ENCODE measurements at places on chromosomes 4 and X.

DNA sequence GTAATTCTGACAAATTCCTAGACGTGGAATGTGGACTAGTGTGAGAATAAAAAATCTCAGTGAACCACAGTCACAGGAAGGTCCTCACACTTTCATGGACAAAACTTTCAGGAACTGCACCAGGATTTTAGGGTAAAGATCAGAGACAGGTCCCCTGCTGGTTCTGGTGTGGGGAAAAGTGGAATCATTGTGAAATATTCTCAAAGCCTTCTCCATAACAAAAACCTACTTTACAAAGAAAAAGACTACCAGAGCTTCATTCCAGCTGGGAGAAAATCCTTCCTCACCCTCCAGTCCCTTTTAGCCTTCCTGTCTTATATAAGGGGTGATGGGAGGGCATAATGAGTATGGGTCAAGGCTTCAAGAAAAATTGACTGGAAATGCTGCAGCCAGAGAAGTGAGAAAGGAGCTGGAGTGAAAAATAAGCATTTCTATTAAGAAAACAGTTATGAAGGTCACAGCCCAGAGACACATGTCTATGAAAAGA, 325.8 kb downstream of the ARAP2 start:
- DNase-seq, result no peak

DNA sequence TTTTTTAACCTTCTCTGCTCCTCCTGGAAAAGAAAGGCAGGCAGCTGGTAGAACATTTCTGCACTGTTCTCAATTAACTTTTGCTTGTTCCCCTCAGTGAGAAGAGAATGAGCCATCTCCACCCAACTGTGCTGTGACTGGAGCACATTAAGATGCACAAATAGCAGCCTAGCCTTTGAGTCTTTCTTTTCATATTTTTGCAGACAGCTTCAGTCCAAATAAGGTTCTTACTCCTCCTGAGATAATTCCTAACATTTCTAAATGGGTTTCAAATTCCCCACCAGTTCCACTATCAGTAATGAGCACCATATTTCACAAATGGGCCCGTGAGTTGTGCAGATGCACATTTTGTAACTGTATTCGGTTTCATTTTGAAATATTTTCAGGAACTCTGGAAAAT, 118.6 kb downstream of the SPCS3 start:
- no peak for DNase-seq

GRCh38 chr4:103075435-103075893, 1.1 kb downstream of the SLC9B2 start:
- DNase-seq, result no peak

GRCh38 chrX:91435395-91435794, 756 bp downstream of the PABPC5 start:
- no peak for DNase-seq

DNA sequence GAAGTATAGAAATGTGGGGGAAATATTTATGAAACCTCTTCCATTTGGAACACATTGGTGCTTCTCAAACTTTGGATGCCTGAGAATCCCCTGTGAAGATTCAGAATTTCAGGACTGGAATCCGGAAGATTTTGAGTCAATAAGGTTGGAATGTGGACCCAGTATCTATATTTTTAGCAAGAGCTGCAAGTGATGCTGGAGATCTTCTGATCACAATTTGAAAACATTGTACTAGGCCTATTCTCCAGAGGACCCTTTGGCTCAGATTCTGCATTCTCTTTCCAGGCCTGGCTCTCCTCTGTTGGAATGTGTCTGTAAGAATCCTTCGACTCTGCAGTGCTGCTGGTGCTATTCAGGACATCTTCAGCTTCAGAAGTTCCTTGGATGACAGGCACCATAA, 2.4 kb upstream of the PKD2 start:
- no peak for DNase-seq

DNA sequence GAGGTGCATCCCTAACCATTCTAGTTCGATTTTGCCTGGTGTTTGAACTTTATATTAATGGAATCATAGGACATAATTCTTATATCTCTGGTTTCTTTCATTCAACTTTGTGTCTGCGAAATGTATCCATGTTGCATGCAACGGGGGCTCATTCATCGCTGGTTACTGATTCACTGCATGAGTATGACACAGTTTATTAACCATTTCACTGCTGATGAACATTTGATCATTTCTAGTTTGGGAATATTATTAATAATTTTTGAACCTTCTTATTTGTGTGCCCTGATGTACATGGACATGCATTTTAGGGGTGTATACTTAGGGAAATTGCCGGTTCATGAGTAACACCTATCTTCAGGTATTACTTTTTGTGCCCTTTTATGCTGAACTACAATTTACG, 5.1 kb upstream of the TMEM271 start:
- DNase-seq, result no peak

GRCh38 chrX:137031039-137031438, 2.8 kb downstream of the GPR101 start:
- DNase-seq, result no peak

DNA sequence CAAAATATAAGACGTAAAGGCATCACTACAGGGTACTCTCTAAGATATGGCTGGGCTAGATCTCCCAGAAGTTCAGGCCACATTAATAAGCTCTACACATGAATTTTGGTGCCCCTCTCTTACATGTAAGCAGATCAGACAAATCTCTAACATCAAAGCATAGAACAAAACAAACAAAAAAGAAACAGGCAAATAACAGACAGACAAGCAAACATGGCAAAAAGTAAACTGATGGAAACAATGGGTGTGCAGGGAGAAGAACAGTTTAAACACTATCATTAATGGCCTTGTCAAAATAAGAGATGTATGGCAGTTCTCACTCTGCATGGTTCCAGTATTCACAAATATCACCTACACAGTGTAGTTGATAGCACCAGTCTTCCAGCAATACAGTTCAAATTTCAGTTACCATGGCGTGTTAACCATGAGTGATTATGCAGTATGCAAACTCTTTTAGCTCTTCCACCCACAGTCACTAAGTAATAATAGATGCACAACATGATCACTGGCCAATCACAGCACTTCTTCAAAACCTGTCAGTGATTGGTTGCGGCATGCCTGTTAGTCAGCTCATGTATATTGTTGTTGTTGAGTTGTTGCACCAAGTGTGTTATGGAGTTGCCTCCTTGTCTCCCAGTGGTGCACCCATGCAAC, 110.7 kb upstream of the TLR3 start:
- DNase-seq, result no peak

- DNase-seq, result no peak
These were observed 236.7 kb downstream of the FRAS1 start for GRCh38 chr4:78293821-78294301.

DNA sequence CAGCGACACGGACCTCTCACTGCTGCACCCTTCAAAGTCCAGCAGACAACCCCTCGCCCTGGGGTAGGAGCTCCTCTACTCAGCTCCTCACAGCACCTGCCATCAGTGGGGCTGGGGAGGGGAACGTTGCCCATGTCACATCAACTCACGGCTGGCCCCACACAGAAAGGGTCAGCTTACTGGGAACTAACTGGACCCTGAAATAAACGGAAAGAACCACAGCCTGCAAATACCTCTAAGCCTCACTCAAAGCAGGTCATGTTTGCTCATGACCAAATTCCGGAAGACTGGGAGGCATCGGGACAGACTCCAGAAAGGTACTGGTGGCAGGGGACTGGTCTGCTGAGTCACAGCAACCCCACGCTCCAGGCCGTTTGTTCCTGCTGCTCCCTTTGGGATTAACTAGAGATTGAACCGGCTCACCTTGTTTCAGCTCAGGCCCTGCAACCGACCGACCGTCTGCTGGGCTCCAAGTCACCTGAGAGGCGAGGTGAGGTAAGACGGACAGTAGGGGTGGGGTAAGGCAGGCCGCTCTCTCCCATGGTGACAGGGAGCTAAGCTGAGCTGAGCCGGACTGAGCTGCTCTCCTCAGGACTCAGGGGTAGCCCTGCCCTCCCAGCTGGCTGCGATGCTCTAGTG, 5.6 kb downstream of the G6PD start:
- no peak for DNase-seq

GRCh38 chr4:2805712-2806389, 13.0 kb downstream of the SH3BP2 start:
- no peak for DNase-seq

DNA sequence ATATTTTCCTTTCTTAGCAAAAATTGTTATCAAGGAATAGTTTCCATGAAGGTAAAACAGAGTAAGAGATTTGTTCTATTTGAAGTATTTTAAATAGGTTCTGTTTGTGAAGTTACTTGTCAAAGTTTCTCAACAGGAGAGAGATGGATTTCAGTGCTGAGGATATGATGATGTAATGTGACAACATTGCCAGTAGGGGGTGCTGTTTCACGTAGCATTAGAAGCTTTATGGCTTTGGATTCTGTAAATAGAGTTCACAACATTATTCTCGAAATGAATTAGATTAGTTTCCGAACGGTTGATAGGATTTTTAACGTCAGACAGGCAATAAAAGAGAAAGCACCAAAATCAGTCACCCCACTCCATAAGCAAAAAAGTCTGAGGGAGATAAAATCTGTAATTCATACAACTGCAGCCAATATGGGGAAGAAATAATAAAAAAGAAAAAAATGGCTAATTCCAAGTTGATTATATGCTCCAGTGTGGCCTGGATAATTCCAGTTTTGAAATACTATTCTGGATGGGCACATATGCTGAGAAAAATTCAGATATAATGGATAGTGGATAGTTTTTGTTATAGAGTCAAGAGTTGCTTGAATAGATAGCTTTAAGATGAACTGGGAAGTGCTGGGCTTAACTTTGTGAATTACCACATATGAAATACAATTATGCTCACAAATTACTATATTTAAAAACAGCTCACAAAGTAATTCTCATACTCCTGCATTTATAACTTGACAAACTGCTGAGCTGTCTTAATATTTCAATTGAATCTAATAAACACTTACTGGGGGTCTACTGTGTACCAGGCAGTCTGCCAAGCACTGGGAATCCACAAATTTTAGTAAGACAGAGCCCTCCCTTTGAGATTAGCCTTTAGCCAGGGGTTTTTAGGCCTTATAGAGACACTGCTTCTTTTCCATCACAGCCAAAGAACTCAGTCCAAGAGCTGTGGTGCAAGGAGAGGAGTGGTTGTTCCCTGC, 109.1 kb downstream of the GPAT3 start:
- no peak for DNase-seq

DNA sequence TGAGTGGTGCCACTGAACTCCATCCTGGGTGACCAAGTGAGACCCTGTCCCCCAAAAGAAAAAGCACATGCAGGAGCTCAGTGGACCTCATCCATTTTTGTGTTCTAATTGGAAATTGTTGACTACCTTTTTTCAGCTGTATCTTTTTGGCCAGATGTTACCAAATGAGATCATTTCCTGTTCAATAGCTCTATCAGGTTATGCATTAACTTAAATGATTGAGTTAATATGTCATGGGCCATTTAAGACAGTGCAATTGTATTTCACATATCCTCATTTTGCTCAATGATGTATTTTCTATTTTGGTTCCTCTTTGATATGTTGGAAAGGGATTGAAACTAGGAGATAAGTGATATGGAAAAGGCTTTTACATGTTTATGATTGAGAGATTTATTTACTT, 26.2 kb upstream of the RHOH start:
- DNase-seq, result no peak

- no peak for DNase-seq
These were observed 29.5 kb downstream of the DMP1 start for GRCh38 chr4:87679449-87680169.

DNA sequence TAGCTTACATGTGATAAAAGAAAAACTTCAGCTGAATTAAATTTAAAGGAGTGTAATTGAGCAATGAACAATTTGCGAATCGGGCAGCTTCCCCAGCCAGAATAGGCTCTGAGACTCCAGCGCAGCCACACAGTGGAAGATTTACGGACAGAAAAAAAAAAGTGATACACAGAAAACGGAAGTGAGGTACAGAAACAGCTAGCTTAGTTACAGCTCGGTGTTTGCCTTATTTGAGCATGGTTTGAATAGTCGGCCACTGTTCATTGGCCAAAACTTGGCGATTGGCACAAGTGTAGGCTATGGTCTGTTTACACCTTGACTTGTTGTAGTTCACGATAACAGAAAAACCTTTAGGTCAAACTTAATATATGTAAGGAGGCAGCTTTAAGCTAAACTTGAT, 16.7 kb upstream of the SUPT20HL1 start:
- DNase-seq, result no peak

DNA sequence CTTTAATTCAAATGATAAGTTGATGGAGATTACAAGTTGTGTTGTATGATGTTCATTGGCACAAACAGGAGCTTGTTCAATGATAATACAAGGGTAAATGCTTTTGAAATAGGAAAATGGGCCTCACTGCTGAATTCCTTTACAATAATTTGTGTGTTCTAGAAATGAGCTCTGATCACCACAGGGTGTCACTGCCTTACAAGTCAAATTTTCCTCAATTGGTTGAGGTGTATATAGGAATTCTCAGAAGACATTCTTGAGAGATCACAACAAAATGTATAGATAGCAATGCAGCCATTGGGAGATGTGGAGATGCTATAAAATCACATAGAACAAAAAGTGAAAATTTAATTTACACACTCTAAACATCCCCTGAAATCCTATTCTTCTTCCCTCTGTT, 49.6 kb downstream of the KLF8 start:
- no peak for DNase-seq

DNA sequence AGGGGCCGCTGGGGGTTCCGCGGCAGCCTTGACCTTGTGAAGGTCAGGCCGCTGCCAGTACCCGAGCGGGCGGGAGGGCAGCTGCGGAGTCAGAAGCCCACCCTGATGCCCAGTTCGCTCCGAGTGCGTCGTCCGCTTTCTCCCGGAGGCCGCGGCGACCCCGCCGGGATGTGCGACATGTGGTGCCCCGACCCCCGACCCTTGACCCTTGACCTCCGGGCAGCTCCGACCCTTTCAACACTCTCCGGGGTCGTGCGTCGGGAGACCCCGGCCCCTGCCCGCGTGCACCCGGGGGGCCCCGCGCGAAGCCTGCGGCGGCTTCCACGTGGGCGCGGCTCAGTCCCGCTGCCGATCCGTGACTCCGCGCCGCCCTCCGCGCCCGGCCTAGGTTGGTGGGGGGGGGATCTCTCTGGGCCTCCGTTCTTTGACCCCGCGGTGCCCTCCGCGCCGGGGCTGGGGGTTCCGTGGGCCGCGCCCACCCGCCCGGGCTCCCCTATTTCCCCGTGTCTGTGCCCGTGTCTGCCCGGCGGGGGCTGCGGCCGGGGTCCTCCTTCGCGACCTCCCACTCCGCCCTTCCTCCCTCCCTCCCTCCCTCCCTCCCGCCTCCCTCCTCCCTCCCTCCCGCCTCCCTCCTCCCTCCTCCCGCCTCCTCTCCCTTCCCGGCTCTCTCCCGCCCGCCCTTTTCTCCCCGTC, 609 bp upstream of the SLC25A6 start:
- DNase-seq, result no peak

GRCh38 chr4:174835536-174835935, 6.5 kb upstream of the GLRA3 start:
- DNase-seq, result no peak

GRCh38 chrX:73922856-73923455, 360.0 kb downstream of the CHIC1 start:
- DNase-seq, result no peak

GRCh38 chr4:74504212-74504611, 59.3 kb downstream of the AREG start:
- DNase-seq, result no peak

- DNase-seq, result no peak
These were observed 40.6 kb upstream of the XPNPEP2 start for GRCh38 chrX:129698150-129698549.
